T-helper 9 cell (primary cell): ENCODE measurements at places on chromosomes 7 and 10.

DNA sequence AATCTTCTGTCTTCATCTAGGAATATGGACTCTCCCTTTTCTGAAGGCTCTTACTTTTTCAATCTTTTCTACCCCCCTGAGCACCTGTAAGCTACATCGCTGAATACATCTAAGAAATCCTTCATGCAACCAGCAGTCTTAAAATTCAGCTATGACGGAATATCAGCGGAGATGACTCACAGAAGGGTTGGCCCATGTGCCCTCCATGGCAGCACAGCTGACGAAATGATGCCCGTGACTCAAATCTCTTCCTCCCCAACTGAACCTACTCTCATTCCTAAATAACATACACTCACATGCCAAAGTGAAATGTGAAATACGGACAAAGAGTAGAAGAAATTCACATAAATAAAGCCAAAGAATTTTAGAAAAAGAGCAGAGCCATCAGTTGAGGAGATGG lies 30.3 kb upstream of the NCAPG2 start:
- DNase-seq, result no peak

- no peak for DNase-seq
These were observed 60.8 kb upstream of the HABP2 start for GRCh38 chr10:113491967-113492565.

- DNase-seq, result no peak
These were observed 17.5 kb upstream of the FRA10AC1 start for GRCh38 chr10:93719901-93720300.

DNA sequence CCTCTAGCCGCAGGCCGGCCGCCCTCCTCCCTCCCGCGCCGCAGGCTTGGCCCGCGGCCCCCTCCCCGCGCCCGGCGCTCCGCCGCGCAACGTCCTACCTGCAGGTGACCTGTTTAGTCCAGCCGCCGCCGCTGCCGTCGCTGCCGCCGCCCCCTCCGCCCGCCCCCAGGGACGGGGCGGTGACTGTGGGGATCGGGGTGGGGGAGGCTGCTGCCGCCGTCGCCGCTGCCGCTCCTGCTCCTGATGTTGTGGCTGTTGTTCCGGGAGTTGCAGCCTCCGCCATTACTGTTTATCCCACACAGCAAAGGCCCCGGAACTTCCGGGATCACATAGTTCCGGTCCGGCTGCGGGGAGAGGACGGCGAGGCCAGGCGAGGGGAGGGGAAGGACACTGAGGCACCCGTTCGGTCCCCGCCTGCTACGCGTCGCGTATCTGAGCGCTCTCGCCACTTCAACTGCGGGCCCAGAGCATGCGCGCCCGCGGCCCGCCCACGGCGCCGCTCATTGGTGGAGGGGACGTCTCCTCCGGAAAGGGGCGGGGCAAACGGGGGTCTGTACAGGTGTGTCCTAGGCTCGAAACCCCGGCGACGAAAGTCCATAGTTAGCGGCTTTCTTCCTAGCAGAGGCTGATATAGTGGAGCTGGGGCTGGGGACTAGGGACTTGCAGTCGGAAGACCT lies at the start of gene MKRN1:
Gene MKRN1, minus strand, starts transcription at position 444 of the 677 bp plus-strand sequence. Its CDS starts 161 bp downstream, at position 283.
- DNase-seq, result peak; percentile 90

- DNase-seq, result no peak
These were observed 23.7 kb downstream of the CRPPA start for GRCh38 chr7:16397501-16398145.

GRCh38 chr10:7480742-7481367 lies 70.0 kb upstream of the SFMBT2 start:
- no peak for DNase-seq

- DNase-seq, result peak; percentile 83
These were observed at the start of gene ERV3-1 for GRCh38 chr7:65006094-65006992. Gene ERV3-1, minus strand, starts transcription at chr7:65006687. Its CDS starts 13,661 bp downstream, at chr7:64993026.

DNA sequence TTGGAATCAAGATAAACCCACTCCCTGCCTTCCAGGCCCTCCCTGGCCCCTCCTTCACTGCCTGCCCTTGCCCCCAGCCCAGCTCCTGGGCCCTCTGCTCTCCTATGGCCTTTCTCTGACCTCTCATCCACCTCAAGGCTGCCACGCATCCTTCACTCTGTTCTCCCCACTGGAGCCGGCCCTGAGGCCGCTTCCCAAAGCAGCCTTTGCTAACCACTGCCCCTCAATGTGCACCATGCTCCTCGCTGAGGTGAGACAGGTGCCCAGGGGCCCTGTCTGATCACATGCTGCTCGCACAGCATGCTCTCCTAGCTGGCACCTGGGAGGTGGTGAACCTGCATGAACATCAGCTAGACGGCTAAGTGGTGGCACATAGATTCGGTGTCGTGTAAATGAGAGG lies 138.5 kb upstream of the RET start:
- DNase-seq, result no peak

- no peak for DNase-seq
These were observed 10.9 kb downstream of the OGDH start for GRCh38 chr7:44617225-44617890.

GRCh38 chr7:117269417-117269816 lies 53.4 kb downstream of the WNT2 start:
- no peak for DNase-seq

GRCh38 chr10:92880233-92880861 lies 32.0 kb downstream of the EXOC6 start:
- no peak for DNase-seq

DNA sequence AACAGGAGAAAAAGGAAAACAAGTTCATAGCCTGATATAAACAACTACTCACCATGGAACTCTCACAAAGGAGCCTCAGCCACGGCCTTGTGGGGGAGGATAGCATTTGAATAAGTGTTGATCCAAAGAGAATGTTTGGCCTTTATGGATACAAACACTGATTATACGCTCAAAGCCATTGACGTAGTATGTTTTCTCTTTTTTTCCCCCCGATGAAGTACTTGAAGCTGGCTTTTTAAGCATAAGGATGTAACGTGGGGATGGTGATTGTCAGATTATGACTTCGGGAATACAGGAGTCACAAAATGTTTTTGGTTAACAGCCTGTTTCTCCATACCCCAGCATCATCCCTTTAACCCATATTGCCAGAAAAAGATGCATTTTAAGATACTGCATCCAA lies 39.8 kb downstream of the CELF2 start:
- DNase-seq, result no peak

GRCh38 chr7:158255156-158255555 lies 332.5 kb downstream of the PTPRN2 start:
- no peak for DNase-seq

- no peak for DNase-seq
These were observed 29.7 kb upstream of the SEC61G start for GRCh38 chr7:54788664-54789063.

- no peak for DNase-seq
These were observed 1223.8 kb downstream of the NXPH1 start for GRCh38 chr7:9657257-9657656.

GRCh38 chr10:11813855-11814567 lies 9.1 kb upstream of the PROSER2 start:
- DNase-seq, result no peak

- no peak for DNase-seq
These were observed 190.7 kb upstream of the CHRM2 start for GRCh38 chr7:136677471-136678365.

DNA sequence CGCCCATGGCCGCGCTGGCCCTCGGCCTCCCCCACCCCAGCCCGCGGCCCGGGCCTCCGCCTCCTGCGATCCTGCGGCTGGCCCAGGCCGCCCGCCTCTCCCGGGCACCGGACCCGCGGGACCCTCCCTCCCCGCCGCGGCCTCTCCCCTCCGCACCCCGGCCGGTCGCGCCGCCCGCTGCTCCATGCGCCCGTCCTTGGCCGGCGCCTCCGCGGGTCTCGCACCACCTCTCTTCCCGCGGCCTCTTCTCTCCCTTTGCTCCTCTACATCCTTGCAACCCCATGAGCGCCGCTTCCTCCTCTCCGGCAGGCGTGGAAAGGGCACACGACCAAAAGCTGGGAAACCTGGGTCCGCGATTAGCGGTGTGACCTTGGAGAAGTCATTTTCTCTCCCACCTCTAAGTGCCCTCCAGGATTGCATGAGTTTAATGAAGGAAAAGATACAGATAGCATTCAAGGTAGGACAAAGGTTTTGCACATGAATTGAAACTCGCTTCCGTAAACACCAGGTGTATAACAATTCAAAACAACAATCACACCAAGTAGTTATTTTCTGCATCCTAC lies 448 bp upstream of the SRPK2 start:
- DNase-seq, result peak; percentile 19

GRCh38 chr7:139620676-139621344 lies 97.3 kb downstream of the CLEC2L start:
- DNase-seq, result peak; percentile 40

DNA sequence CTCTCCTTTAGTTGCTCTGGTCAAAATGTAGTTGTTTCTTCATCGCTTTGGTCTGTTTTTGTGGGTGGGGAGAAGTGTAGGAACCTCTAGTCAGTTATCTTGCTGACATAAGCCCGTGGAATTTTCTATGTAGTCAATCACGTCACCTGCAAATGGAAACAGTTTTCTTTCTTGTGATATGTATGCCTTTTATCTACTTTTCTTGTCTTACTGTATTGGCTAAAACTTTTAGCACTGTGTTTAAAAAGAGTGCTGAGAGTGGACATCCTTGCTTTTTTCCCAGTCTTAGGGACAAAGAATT lies 42.3 kb downstream of the AKR1E2 start:
- DNase-seq, result no peak

GRCh38 chr10:83991986-83992753 lies 147.1 kb upstream of the GHITM start:
- no peak for DNase-seq
